ENCODE measurements at places on chromosomes 11 and 22.

GRCh38 chr11:22304337-22304961, 33.7 kb upstream of the SLC17A6 start:
- DNase-seq, result peak; percentile 56

DNA sequence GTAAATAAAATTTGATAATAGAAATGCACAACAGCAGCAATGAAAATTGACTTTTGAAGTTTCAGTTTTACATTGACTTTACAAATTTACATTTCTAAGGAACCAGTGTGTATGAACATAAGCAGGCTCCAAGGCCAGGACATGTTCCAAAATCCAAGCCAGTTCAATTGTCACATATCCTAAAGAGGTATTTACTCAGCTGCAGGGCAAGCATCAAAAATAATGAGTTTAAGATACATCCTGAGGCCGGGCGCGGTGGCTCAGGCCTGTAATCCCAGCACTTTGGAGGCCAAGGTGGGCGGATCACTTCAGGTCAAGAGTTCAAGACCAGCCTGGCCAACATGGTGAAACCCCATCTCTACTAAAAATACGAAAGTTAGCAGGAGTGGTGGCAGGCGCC, 39.0 kb upstream of the AKIP1 start:
- no peak for DNase-seq

DNA sequence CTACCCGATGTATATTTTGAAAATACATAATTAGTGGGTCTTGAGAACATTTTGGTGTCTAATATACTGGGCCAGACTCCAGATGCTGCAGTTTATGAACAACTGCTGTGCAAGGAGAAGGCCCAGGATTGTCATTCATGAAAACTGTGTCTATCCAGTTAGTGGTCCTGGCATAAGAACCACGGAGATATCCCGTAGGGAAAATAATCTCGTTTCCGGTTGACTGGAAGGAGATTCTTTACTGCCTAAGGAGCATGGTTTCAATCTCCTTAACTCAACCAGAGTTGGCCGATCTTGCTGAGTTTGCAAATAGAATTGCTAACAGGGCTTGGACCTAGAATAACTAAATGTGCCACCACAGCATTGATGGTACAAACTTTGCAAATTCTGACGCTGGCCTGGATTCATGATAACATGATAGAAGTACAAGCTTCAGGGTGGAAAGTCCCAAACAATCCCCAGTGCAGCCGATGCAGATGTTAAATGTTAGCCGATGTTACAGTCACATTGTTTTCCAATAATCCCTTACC, 4.6 kb upstream of the RTCB start:
- peak; percentile 76 for DNase-seq

DNA sequence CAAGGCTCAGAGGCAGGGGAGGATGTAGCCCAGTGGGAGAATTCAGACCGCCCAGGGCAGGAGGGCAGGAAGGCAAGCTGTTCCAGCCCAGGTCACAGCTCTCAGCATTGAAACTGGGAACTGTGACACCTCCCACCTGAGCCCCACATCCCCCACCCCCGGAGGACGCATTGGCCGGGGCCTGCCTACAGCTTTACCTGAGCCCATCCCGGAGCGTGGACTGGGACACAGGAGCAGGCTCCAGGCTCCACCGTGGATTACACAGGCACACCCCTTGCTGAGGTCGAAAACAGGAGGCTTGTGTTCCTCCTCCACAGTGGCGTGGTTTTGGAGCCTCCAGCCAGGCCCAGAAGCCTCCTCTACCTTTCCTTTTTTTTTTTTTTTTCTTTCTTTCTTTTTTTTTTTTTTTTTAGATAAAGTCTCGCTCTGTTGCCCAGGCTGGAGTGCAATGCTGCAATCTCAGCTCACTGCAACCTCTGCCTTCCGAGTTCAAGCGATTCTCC, 9.1 kb upstream of the PGA3 start:
- DNase-seq, result no peak

- no peak for DNase-seq
Observed at GRCh38 chr11:120298461-120298860, 26.6 kb upstream of the TLCD5 start.

DNA sequence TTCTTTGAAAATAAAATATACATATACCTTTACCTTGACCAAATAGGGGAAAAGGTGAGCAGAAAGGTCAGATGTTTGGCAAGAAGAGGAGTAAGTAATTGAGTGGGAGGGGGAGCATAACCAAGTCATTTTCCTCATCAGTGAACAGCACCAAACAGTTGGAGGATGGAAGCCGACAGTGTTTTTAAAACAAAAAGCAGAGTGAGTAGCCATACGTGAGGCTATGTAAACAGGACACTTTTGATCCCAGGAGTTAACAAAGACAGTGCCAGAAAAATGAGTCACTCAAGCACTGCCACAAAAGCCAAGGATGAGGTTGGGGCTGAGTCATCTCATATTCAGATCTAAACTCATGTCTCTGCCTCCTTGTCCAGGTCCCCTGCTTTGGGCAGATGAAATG, 734.7 kb downstream of the KCNA4 start:
- DNase-seq, result no peak

- DNase-seq, result no peak
Observed at GRCh38 chr22:49264696-49265095, 563.0 kb downstream of the BRD1 start.

DNA sequence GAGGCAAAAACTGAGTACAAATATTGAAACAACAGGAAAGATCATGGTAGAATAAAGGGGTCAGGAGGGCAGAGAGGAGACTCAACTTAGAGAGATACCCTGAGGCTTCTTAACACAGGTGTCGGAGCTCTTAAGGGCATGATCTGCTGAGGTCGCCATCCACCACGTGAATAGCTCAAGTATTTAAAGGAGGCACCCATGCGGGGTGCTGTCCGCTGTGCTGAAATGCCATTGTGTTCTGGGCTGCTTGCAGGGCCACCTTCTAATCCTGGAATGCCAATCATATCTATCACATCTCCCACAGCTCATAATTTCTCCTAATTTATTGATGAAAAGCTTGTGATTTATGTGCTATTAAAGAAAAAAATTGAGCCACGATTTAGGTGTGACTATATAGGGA, 90.2 kb downstream of the SEZ6L start:
- peak; percentile 43 for DNase-seq

- DNase-seq, result no peak
Observed at GRCh38 chr22:32331236-32331917, 26.3 kb upstream of the RFPL3 start.

- DNase-seq, result no peak
Observed at GRCh38 chr11:113397212-113397611, 9.6 kb downstream of the ANKK1 start.

GRCh38 chr11:113022262-113022661, 61.0 kb downstream of the NCAM1 start:
- no peak for DNase-seq

DNA sequence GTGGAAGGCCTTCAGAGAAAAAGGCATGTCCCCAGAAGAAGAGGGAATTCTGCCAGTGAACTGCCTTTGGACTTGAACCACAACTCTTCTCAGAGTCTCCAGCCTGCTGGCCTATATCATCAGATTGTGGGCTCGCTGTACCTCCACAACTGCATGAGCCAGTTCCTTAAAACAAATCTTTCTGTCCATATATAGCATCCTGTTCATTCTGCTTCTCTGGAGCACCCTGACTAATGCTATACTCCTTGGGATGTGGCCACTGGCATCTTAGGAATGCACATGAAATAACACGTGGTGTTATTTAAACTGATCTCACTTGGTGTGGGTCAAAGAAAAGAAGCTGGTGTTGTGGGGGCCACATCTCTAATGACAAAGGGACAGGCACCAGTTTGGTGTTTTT, 58.3 kb upstream of the VSTM5 start:
- no peak for DNase-seq

DNA sequence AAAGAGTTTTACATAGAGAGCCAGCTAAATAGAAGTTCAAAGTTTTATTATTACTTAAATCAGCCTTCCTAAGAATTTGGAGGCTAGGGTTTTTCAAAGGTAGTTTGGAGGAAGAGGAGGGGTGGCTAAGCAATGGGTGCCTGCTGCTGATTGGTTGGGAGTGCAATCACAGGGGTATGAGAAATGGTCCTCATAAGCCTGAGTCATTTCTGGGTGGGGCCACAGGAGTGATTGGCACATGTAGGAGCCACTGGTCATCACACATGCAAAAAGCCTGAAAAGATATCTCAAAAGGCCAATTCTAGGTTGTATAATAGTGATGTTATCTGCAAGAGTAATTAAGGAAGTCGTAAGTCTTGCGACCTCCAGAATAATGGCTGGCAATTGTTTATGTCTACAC, 12.9 kb downstream of the OR51L1 start:
- DNase-seq, result no peak

- no peak for DNase-seq
Observed at GRCh38 chr11:34167961-34168360, 62.5 kb downstream of the NAT10 start.

DNA sequence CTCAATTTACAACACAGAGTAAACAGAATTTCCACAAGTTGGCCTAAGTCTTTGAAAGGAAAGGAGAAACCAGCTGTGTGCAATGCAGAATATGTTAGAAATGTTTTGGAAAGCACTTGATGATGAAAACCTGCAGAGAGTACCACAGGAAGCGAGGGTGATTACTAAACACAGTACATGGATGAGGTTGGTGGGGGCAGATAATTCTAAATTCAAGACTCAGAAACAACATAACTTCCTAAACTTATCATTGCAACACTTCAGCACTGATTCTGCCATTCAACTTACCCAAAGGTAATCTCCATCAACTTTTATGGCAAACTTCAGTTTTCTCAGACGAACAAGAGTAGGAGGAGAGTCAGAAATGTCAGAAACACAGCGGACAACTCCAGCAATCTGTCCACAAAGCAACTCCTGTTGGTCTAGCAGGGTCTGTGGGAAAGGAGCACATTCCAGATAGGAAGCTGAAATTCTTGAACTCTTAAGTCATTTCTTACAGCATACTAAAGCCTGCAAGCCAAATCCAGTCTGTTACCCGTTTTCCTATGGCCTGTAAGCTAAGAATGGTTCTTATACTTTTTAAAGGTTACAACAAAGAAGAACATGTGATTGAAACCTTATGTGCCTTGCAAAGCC, 6.8 kb downstream of the HPS4 start:
- no peak for DNase-seq

Measured in MM.1S (cell line).